ENCODE measurements at places on chromosomes 3 and 15.

DNA sequence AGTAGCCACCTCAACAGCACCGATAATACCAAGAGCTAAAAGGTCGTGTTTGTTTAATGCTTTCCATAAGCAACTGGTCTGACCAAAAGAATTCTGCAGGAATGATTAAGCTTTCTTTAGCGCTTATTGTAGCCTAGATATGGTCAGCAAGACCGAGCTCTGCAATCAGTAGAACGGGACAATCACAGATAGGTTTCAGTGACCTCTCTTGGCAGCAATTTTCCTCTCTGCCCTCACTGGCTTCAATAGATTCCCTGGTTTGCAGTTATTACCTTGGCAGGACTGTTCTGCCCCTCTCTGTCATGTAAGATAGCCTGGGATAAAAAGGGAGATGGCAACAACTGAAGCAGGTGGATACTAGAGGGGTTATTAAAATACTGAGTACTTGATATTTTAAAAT, 337.1 kb upstream of the NECTIN3 start:
- no peak for DNase-seq

- DNase-seq: peak; percentile 93
Observed at GRCh38 chr3:196650740-196651311, 11.3 kb downstream of the NRROS start.

- DNase-seq: peak; percentile 11
Observed at GRCh38 chr3:124298951-124299350, 307.0 kb upstream of the ROPN1 start.

DNA sequence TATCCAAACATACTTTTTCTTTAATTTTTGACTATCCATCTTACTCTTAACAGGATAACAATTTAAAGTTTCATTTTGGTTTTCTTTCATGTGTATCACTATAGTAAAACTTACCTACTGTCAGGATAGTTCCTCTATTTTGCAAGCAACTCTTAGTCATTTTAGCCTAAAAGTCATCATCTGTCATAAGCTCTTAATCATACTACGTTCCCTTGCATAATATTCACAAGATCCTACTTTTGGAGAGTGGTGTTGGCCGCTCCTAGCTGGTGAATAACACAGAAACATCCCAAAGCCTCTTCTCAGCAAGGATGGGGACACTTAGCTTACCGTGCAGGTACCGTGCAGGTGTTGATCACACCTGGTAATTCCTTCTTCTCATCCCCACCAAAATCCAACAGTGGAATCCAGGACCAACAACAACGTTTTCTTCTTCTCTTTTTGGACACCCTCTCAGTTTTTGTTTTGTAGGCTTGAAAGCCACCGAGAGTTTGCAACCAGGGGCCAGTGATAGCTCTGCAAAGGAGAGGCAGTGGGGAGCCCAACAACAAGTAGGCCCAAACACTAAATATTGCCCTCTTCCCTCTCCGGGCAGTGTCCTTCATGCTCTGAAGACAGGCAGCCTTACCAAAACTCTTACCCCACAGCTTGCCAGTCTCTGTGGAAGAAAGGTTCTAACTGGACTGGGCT, 433 bp downstream of the FILIP1L start:
- DNase-seq: no peak

GRCh38 chr3:10023587-10024310, 2.5 kb upstream of the FANCD2 start:
- peak; percentile 78 for DNase-seq

- peak; percentile 70 for DNase-seq
Observed at GRCh38 chr15:98648654-98649471, 524 bp downstream of the IGF1R start.

DNA sequence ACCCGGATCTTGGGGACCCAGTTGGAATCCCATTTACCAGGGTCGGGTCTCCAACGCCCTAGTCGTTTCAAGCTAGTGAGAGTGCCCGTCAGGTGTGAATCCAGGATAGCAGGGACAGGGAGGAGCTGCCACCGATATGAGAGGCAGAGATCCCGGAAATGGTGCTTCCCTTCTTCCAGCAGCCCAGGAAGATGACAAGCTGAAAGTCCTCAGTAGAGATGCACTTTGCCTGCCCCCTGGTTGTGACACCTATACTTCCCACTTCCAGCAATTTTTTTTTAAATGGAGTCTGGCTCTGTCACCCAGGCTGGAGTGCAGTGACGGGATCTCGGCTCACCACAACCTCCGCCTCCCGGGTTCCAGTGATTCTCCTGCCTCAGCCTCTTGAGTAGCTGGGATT, 503.0 kb downstream of the NTRK3 start:
- DNase-seq: no peak

DNA sequence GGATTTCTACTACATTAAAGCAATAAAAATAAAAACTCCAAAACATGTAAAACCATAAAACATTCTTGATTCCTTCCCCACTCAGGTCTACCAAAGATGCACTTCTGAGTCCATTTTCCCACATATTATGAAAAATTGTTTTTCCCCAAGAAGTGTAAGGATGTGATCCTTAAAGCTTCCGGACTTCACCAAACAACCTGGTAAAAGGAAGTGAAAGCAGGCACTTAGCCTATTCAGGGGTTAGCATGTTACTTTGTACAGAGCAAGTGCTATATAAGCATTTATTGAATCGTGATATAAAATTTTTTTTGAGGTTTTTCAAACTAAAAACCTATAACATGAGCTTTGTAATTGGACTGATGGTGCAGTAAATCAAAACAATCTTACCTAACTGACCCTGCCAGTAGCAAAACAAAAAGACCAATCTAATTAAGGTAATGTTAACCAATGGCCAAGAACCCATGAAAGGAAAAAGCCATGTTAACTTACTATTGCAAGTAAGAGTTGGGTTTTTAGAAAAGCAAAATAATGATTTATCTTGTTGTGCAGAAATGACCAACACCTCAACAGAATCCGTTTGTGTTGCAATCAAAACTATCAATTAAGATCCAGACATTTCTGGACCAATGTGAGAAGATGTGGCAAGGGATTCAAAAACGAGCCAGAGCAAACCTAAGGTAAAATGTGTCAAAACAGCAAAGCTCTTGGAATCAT, 1.8 kb downstream of the SETD2 start:
- no peak for DNase-seq

DNA sequence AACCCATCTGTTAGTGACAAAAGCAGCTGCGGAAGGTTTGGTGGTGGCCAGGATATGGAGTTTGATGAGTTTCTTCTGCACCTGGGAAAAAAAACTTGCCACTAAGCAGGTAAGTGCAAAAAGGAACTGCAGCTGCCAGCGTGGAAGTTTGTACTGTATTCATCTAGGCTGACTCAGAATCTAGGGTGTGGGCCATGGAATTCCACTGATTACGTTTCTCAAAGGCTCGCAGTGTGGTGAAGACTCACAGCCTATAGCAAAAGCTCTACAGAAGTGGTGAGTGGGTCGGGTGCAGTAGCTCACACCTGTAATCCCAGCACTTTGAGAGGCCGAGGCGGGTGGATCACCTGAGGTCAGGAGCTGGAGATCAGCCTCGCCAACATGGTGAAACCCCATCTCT, 334.6 kb upstream of the GRM7 start:
- no peak for DNase-seq

GRCh38 chr3:151589311-151589710, 128.4 kb upstream of the IGSF10 start:
- DNase-seq: peak; percentile 16

All from fibroblast of skin of right biceps (primary cell).